ENCODE measurements at places on chromosomes 5 and 9.

GRCh38 chr9:80899208-80899607, 790.1 kb downstream of the TLE1 start:
- no peak for DNase-seq

- peak; percentile 77 for DNase-seq
Observed at GRCh38 chr5:139636207-139636792, 11.8 kb upstream of the CXXC5 start.

DNA sequence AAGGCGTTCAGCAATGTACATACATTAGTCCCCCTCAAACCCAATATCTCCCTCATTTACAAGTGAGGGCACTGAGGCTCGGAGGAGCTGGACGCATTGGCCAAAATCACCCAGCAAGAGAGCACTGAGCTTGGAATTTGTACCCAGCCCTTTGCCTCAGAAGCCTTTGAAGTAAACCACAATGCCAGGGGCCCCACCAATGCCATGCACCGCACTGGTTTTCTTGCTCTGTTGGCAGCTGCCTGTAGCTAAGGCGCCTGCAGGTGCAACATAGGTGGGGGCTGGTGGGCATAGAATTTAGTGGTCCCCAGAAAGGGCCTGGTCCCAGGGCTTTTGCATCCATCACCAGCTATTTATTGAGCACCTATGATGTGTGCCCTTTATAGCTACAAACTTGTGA, 37.3 kb upstream of the FUBP3 start:
- DNase-seq, result no peak

GRCh38 chr9:91776409-91777291, 173.4 kb downstream of the ROR2 start:
- DNase-seq, result no peak

DNA sequence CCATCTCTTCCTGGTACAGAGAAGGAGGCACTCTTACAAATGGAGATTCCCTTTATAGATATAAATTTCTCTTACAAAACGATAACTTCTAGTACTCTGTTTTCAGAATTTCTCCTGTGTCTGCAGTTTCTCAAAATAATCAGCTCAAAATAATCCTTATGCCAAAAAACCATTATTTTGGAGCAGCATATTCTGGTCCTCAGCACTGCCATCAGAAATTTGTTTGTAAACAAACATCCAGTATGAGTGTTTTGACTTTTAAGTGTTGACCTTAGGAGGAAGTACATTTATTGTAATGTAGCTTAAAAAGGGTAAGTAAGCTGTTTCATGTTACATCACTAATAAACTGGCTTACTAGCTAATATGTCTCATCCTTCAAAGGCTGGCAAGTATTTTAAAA, 52.8 kb upstream of the SNAPC3 start:
- no peak for DNase-seq

GRCh38 chr5:57185313-57185712, 11.5 kb downstream of the GPBP1 start:
- no peak for DNase-seq

DNA sequence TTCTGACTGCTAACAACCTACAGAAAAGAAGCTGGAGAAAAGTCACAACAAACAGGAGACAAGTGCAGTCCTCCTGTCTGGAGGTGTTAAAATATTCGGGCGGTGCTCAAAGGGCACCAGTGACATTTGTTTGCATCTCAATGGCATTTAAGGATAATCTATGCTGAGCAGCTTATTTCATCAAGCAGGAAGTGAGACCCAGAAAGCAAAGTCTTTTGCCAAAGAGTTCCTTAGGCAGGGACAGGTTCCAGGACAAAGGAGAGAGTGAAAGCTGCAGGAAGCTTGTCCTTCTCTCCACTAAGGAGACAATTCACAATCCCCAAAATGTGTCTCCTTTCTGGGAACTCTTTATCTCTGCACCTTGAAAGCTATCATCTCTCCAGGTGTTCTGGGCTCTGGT, 38.7 kb upstream of the CDK20 start:
- no peak for DNase-seq

DNA sequence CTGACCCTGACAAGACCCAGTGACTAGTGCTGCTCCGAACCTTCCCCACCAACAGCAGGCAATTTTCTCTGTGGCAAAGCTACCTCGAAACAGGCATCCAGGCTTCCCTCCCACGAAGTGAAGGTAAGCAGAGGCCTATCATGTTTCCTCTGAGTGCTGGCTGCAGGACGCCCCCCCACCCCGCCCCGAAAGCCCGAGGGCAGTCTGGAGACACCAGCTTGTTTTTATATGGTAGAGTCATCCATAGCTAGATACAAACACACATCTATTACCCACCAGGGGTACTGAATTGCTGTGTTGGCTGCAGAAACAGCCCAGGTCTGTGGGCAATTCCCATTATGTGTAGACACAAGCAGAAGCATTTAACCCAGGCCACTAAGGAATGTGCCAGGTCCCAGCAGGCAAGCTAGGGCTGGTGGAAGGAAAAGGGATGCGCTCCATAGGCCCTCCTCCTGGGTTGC, 40.4 kb downstream of the LIX1 start:
- DNase-seq, result no peak

- peak; percentile 53 for DNase-seq
Observed at GRCh38 chr5:54832858-54833257, 152.5 kb downstream of the ESM1 start.

DNA sequence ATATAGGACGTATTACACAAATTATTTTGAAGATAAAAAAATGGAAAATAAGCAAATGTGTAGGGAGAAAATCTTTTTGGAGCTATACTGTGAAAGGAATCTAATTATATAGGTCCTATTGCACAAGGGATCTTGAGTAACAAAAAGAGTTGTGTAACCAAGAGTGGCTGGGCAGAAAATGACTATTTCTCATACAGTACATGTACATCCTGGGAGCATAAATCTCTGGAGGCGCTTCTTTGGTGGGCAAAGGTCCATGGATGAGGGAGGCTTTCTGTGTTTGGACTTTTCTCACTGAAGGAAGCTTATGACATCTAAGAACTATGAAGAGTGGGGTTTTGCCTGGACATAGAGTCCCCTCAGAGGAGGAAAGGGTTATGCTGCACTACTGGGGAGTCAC, 29.8 kb downstream of the ANKS6 start:
- no peak for DNase-seq

GRCh38 chr5:17976404-17976803, 342.1 kb downstream of the TAF11L14 start:
- DNase-seq, result no peak

DNA sequence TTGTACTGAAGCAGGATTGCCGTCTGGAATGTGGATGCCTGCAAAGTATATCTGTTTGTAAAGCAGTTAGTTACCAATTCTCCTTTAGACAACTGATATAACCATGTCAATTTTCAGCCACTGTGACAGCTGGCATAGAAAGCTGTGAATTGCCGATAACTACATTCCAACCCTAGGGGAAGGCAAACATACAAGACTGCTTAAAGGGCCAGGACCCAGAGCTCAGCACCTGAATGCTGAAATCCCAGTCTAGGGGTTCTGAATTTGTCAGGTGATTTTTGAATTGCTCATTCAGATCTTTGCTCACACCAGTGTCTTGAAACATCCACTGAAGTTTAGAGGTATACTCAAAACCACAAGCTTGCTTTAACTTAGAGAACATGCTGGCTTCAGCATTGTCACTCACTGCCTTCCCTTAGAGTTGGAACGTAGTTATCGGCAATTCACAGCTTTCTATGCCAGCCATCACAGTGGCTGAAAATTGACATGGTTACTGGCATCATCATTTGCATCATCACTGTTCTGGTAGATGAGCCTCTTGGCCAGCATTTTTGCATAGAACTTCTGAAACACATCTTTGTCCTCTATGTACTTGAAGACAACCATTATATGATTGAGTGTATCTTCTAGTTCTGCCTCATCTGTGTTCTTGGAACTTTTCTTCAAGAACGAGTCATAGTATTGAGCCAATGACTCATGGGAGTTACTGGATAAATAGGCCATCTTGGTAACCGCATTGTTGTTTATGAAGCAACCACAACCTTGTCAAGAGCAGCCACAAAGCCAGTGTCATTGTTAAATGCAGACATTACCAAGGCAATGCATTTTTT, 82.1 kb downstream of the CCDC192 start:
- peak; percentile 34 for DNase-seq

GRCh38 chr5:67165526-67166459, 30.8 kb downstream of the CD180 start:
- DNase-seq, result peak; percentile 86

GRCh38 chr5:179227229-179227579, 118.1 kb downstream of the ADAMTS2 start:
- no peak for DNase-seq

DNA sequence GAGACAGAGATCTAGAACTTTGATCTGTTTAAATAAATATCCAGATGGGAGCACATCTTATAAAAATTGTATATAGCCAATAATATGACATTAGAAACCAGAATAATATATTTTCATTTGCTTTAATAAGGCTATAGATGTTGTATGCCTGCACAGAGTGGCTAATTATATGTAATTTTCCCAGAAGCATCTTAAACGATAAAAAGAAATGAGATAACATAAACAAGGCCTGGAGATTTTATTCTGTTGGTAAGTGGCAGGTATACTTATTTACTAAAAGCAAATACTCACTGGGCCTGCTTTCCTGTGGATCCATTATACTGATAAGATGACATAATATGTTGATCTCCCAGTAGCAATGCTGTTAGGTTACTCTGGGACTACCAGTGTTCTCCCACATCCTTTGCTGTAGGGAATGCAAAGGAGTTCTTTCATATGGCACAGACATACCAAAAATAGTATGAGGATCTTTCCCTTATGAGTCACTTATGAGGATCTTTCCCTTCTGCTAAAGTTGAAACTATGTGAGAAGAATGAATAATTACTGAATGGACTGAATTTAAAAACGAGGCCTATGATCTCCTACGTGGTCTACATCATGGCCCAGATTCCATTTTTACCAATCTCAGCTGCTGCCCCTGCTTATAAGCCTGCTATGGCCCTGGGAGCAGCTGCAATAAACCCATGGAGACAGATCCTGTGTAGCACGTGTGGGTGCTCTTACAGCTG, 112.1 kb downstream of the NUDT12 start:
- DNase-seq, result no peak

DNA sequence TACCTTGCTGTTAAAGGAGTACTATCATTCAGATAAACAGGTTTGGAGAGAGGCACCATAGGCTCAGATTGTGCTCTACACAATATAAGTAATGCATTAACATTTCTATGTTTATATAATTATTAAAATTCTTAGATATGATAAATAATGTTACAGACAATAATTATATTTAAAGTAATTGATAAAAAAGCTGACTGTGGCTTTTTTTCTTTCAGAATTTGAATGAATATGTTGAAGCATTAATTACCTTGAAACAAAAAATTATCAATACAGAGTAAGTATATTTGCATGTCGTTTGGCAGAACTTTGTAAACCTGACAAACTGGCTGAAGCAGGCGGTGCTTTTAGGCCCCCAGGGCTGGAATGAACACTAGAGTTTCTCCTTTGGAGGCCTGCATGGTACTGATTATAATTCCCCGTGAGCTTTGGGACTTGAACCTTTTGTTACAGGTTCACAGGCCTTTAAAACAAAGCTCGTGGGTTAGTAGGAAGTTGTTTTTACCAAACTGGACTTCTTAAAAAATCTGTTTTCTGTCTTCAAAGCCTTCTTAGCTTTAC, 13.8 kb downstream of the ICE1 start:
- DNase-seq, result no peak

DNA sequence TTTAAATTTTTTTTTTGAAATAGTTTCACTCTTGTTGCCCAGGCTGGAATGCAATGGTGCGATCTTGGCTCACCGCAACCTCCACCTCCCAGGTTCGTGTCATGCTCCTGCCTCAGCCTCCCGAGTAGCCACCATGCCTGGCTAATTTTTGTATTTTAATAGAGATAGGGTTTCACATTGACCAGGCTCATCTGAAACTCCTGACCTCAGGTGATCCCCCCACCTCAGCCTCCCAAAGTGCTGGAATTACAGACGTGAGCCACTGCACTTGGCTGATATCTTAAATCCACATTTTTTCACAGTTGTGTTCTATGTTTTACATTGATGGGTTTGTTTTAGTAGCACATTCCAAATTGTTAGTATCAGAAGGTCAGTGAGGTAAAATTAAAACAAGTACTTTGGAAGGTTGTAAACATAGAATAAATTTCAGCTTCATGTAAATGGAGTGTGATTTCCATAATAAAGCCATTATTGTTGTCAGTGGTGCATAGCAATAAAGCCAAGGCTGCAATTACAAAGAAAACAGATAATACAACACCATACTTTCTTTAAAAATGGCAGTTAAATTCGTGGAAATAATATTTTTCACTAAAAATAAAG, 287.2 kb downstream of the ARRDC3 start:
- no peak for DNase-seq

- DNase-seq, result no peak
Observed at GRCh38 chr5:6840136-6840793, 127.0 kb downstream of the TENT4A start.

- peak; percentile 71 for DNase-seq
Observed at GRCh38 chr5:50445296-50445949, 4.3 kb upstream of the EMB start.

DNA sequence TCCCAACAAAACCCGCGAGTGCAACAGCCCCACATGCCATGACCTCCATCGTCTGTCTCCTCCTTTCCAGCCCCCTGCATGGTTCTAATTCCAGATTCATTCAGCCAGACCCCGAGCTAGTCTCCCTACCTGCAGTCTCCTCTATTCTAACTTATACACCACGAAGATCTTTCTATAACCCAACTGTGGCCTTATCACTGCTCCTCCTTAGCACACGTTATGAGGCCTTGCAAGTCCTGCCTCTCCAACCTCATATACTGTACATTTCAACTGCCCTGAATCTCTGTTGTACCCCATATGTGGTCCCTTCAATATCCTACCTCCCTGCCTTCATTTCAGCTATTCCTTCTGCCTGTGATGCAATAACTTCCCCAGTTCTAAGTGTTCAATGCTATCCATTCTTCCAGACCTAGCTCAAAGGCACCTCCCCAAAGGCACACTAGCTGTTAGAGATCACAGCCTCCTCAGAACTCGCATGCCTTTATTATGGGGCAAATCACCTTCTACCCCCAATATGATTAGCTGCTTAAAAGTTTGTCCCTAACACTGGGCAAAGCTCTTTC, 215.1 kb upstream of the TRIM32 start:
- DNase-seq, result no peak

- DNase-seq, result no peak
Observed at GRCh38 chr5:9438596-9439354, 107.1 kb downstream of the SEMA5A start.

GRCh38 chr9:91884696-91885687, 65.0 kb downstream of the ROR2 start:
- no peak for DNase-seq

GRCh38 chr5:96022971-96023370, 61.3 kb upstream of the ELL2 start:
- no peak for DNase-seq

- no peak for DNase-seq
Observed at GRCh38 chr5:149537374-149537975, 13.8 kb downstream of the CSNK1A1 start.

- DNase-seq, result no peak
Observed at GRCh38 chr5:5159282-5160103, 19.4 kb downstream of the ADAMTS16 start.
